ENCODE measurements at places on chromosomes 12 and 14.

- no peak for DNase-seq
Observed at GRCh38 chr12:30484658-30485057, 211.0 kb downstream of the IPO8 start.

DNA sequence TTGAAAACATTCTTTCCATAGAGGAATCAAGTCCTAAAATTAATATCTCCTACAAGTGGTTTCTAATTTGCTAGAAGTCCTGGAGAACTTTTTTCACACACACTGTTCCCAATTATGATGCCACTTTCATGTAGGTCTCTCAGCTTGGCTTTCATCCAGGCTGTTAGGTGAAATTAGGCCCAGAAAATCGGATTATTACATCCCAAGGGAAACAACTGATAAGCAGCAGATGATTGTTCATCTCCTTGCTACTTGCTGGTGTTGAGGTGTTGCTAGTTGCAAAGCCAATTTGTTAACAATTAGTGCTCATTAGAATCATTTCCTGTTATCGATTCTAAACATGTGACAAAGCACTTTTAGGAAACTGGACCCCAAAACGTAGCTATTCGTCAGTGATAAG lies 248.0 kb downstream of the PDZRN4 start:
- DNase-seq: no peak

DNA sequence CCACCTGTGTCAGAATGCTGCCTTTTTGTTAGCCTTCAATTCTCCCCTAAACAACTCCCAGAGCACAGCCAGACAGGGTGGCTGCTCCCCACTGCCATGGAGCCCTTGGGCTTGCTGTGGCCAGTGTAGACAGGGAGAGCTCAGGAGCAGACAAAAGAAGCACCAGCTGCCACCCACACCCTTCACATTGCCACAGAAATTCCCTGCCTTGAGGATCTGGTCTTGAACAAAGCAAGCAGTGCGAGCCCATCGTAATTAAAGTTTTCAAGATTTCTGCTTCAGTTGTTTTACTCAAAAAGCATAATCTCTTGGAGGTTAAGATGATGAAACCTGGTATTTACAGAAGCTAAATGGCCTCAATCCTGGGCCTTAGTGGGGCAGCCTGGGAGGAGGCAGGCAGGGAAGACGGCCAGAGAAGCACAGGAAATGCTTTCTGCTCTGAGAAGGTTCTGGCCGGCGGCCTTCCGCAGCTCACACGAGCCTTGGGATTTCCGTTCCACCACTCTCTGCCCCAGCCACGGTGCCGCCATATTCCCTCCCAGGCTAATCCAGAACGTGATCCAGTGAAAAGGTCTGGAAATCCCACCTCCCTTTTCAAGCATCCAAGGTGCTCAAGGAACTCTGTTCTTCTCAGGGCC lies 535.2 kb downstream of the BCL11B start:
- no peak for DNase-seq

DNA sequence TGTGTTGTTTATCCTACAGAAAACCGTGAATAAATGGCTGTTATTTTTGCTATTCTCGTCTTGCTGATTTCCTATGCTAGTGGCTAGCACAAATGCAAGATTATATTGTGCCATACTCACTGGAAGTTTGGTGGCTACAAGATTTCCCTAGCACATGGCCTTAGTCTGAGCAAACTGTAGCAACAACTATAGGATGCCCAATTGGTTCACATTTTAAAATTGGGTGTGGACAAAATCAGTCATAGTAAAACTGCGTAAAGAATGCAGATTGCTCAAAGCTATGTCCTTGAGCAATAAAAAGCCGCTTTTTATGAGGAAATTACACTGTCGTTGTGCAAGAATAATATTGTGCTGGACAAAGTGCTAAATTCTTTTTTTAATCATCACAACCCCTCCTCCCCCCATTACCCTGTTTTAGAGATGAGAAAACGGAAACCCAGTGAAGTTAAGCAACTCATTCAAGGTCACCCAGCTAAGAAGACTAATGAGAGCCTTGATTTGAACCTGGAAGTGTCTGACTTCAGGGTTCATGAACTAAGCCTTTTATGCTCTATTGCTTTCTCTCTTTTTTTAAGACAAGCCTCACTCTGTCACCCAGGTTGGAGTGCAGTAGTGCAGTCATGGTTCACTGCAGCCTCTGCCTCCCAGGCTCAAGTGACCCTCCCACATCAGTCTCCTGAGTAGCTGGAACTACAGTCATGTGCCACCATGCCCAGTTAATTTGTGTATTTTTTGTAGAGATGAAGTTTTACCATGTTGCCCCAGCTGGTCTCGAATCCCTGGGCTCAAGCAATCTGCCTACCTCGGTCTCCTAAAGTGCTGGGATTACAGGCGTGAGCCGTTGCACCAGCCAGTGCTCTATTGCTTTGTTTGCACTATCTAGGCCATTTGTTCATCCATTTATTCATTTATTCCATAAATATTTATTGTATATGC lies 73.6 kb downstream of the SRGAP1 start:
- no peak for DNase-seq

DNA sequence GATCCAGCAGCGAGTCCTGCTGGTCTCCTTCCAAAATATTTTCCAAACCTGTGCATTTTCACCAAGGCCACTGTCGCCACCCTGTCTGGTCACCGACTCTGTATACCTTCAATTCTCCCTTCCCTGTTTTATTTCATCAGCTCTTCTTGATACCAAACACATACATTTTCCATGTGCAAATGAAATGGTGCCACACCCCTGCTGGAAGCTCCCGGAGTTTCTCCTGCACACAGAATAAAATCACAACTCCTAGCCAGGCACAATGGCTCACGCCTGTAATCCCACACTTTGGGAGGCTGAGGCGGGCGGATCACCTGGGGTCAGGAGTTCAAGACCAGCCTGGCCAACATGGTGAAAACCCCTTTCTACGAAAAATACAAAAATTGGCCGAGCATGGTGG lies 14.0 kb downstream of the VSIG10 start:
- DNase-seq: no peak

GRCh38 chr12:25761356-25761755 lies 197.1 kb upstream of the RASSF8 start:
- no peak for DNase-seq

GRCh38 chr12:120538281-120539156 lies 4.4 kb downstream of the RNF10 start:
- DNase-seq: no peak

GRCh38 chr12:43988838-43989560 lies 153.1 kb downstream of the TMEM117 start:
- no peak for DNase-seq

GRCh38 chr12:98422812-98423211 lies 92.6 kb upstream of the TMPO start:
- DNase-seq: no peak

Measured in CD8-positive, alpha-beta memory T cell (primary cell).